ENCODE measurements at places on chromosomes 3 and 15. TPM values are rescaled to one million over a fixed set of nuclear protein-coding genes. Genes with fewer than 3 reads are reported as not detected.

The CPA3 gene
- total RNA-seq: not detected

The ZKSCAN7 gene
- 5.8 TPM for total RNA-seq

The ZCWPW2 gene
- total RNA-seq: 0.73 TPM

The NEK10 gene
- total RNA-seq: 22.6 TPM

The PSTPIP1 gene
- total RNA-seq: 5.3 TPM

The GAP43 gene
- total RNA-seq: 194 TPM

The GOLGA6L4 gene
- 1.7 TPM for total RNA-seq

The GASK1A gene
- total RNA-seq: 1.2 TPM

All from motor neuron (in vitro differentiated cells).